ENCODE measurements at places on chromosomes 7 and 10.

DNA sequence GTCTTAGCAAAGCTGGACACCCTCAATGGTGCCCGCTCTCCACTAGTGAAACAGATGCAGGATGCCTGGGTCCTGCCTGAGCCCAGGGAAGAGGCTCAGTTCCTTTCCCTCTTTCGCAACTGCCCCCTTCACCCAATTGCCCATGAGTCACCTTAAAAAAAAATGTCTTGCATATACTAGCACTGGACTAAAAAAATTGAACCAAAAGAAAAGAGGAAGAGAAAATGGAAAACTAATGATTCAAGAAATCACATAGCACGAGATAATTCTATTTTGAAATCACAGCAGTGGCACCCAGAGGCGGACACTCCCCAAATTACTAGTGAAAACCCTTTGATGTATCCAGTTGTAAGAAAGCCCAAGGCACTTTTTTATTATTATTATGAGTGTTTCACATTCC lies 972.5 kb downstream of the LRMDA start:
- no peak for DNase-seq

- DNase-seq, result no peak
These were observed 239.1 kb upstream of the NRP1 start for GRCh38 chr10:33573606-33574005.

- no peak for DNase-seq
These were observed 59.0 kb downstream of the IKZF1 start for GRCh38 chr7:50363327-50364060.

GRCh38 chr10:59513558-59513957 lies 151.2 kb upstream of the FAM13C start:
- no peak for DNase-seq

GRCh38 chr7:83476511-83477050 lies 172.4 kb downstream of the SEMA3E start:
- DNase-seq, result no peak

GRCh38 chr7:117895276-117895675 lies 22.0 kb upstream of the CTTNBP2 start:
- DNase-seq, result no peak

- no peak for DNase-seq
These were observed 399.4 kb downstream of the PLXDC2 start for GRCh38 chr10:20215547-20216152.

GRCh38 chr7:2009541-2010001 lies 223.2 kb downstream of the MAD1L1 start:
- DNase-seq, result no peak

GRCh38 chr10:49099046-49099445 lies 16.3 kb downstream of the VSTM4 start:
- no peak for DNase-seq

GRCh38 chr10:8026349-8027259 lies 27.9 kb upstream of the GATA3 start:
- DNase-seq, result no peak

DNA sequence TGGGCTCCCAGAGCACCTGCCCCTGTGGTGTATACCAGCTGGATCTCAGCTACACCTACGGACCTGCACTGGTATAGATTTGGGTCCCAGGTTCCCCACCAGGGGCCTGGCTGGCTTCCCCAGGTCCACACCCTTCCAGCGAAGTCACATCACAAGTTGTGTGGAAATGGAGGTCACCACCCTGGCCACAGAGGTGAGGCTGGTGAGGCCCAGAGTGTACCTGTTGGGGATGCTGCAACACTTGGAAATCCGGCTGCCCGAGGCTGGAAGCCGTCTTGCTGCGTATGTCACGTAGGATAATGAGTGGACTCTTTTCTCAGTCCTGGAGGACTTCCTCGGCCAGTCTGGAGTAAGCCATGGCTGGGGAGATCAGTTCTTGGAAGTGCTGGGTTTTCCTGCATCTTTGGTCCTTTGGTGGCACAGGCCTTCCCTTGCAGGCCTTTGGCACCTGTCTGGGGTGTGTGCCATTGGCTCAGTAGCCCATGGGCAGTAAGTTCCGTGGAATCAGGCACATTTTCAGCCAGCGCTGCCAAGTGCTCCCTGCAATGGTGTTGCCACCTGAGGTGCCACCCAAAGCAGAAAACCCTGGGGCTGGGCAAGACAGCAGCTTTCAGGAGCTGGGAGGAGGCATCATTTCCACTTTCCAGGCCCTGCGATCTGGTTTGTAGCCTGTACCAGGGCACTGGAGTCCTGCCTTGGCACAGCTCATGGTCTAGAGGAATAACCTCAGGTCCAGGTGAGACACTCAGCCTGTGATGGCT lies 97.9 kb downstream of the LHPP start:
- DNase-seq, result no peak

DNA sequence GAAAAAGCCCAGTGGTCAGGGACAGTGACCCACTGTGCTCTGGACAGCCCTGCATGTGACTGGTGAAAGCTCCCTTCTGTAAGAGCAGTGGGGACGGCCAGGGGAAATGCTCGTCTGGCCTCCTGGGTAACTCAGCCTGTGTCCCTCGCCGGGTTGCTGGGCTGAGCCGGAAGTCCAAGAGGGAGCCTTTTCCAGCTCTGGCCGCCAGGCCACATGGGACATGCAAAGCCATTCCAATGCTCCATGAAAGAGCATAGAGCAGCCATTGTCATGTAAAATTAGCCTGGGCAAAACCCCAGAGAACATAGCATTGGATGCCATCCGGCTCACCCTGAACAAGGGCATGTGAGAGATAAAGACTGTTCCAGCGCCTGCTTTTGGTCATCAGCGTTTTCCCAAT lies 64.9 kb upstream of the ADRB1 start:
- no peak for DNase-seq

GRCh38 chr7:30411897-30412296 lies 66.7 kb downstream of the NOD1 start:
- no peak for DNase-seq

DNA sequence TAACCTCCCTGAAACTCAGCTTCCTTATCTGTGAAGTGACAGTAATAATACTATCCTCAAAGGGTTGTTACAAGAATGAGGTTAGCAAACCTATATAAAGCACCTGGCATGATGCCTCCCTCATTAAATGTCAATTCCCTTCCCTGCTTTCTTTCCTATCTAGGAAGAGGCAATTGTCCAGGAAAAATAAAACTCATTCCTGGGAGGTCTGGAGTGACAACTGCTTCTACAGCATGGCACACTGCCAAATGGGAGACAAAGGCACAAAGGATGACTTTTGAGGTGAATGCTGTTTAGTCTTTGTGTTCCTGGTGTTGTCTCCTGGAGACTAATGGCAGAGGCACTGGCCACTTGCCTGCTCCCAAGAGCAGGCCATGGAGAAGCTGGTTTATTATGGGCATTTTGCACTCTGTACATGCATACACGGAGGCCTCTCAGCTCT lies 32.2 kb upstream of the PDE1C start:
- no peak for DNase-seq

DNA sequence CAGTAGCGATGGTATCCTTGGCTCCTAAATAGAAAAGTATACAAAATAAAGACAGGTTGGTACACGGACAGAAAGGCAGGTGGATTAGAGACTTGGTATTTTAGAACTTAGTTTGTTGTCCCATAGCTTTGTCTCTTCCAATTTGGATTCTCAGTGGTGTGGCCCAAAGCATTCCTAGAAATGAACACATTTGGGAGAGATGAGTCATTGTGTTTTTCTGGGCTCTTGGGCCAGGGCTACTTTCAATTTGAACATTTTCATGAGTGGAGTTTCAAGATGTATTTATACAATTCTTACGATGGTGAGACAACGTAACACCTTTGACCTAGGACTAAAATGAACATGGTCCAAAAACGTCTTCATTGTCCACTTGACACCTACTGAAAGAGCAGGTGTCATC lies 225.1 kb upstream of the YAE1 start:
- no peak for DNase-seq

GRCh38 chr7:117259615-117260014 lies 63.2 kb downstream of the WNT2 start:
- no peak for DNase-seq
